ENCODE measurements at places on chromosomes 4 and X.

- no peak for DNase-seq
Measured at GRCh38 chrX:18877469-18877868, 106.4 kb downstream of the PHKA2 start.

- DNase-seq: no peak
Measured at GRCh38 chr4:83217721-83218522, 66.7 kb downstream of the COQ2 start.

DNA sequence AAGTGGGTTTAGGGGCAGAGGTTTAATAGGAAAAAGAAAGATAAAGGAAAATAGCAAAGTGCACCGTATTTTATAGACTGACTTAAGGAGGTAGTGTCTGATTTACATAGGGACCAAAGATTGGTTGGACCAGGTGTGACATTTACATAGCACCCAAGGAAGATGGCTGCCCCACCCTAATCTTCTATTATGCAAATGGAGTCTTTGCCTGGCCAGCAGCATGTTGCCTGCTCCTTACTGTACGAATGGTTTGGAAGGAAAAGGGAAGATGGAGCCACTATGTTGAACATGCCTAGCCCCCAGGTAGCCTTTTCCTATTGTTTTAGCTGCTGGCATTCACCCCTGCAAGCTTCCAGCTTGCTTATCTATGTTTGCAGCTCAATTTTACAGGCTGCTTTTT, 146.2 kb upstream of the PDE5A start:
- DNase-seq: no peak

DNA sequence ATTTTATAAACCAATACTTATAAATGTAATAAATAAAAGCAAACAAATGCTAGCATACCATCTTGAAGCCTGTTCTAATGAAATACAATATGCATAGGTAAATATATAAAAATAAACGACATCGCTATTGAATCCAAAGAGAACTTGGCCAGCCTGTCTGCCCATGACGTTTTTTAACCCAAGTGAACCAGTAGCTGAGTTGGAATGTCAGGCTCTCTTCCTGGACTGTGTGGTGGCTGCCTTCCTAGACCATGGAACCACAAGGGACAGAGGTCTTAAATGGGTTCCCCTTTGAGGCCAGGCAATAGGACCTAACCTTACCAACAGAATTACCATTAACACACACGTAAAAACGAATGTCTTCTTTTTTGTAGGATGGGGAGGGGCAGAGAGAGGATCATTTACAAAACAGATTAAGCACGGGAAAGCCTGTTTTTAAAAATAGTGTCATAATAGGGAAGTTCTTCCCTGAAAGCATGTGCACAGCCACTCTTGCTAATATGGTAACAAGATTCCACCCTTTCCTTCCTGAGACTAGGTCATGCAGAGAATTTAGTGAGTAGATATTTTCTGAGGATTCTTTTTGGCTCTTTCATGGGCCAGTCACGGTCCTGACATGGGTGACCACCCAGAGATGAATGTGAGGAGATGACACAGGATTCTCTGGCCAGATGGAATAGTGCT, 69.4 kb upstream of the ACSL1 start:
- no peak for DNase-seq

- DNase-seq: no peak
Measured at GRCh38 chr4:120839334-120839973, 83.1 kb downstream of the PRDM5 start.

DNA sequence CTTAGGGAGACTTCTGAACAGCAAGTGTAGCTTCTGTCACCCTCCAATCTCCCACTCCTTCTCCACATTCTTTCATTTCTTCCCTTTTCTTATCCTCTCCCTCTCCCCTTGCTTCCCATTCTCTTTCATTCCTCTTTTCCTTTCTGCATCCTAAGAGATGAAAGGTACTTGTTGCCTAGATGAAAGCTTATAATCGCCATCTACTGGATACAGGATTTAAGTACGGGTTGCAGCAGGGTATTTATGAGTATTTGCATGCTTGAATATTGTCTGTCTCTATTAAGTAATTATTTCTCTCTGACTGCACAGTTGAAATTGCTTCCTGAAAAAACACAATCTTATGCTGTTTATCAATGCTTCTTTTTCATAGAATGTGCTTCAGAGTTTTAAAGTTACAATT, 174.0 kb upstream of the TENT5D start:
- DNase-seq: no peak

DNA sequence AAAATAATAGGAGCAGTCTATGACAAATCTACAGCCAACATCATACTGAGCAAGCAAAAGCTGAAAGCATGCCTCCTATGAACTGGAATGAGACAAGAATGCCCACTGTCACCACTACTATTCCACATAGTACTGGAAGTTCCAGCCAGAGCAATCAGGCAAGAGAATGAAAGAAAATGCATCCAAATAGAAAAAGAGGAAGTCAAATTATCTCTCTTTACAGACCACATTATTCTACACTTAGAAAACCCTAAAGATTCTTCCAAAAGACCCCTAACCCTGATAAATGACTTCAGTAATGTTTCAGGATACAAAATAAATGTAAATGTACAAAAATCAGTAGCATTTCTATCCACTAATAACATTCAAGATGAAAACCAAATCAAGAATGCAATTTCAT, 249.0 kb downstream of the STK32B start:
- DNase-seq: no peak

DNA sequence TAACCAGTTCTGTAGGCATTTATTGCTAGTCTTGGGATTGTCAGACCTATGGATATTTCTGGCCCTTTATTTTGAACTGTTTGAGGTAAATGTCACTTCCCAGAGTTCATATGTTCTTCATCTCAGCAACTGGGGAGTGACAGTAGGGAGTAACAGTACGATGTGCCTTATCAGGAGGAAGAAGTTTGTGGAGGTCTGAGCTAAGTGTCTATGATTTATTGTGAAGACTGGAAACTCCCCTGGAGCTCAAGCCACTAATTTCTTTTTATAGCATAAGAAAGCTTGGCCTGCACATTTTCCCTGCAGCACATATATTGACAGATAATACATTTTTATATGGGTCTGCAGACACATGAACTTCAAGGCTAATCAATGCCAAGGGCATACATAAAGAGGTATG, 383.8 kb downstream of the GRXCR1 start:
- no peak for DNase-seq

GRCh38 chr4:115780835-115781234, 667.4 kb upstream of the NDST4 start:
- no peak for DNase-seq

DNA sequence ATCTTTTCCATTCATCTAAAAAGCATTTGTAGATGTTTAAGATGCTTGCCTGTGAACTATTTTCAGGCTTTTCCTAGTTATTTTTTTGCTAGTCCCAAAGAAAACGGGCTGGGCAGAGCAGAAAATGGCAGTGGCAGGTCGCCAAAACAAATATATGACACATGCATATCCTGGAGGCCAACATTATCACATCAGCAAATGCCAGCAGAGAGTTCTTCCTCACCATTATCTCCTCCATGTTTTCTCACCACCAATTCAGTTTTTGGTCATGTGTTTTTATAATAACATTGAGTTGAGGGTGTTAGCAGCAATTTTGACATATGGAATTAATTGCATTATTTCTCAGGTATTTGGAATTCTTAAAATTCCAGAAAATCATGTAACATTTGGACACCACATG, 97.9 kb upstream of the EOLA2 start:
- peak; percentile 52 for DNase-seq

- DNase-seq: no peak
Measured at GRCh38 chrX:15209096-15209495, 60.8 kb downstream of the ASB9 start.

DNA sequence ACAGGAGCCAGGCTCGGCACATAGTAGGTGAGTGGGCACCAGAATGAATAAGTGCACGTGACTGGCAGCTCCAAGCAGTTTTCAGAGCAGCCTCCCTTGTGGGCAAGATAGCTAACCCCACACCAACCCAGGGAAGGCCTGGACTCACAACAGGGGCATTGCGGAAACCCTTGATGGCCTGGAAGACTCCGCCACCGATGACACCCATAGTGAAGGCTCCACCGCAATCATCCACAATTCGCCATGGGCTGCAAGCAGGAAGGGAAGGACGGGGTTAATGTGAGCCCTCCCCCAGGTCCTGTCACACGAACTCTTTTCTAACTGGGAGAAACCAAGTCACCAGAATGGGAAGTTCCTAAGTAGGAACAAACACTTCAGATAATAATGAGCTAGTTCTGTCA, 957 bp downstream of the TIMM17B start:
- no peak for DNase-seq

- no peak for DNase-seq
Measured at GRCh38 chr4:116064331-116064730, 950.9 kb upstream of the NDST4 start.

- DNase-seq: no peak
Measured at GRCh38 chr4:150625033-150625432, 43.1 kb downstream of the MAB21L2 start.

DNA sequence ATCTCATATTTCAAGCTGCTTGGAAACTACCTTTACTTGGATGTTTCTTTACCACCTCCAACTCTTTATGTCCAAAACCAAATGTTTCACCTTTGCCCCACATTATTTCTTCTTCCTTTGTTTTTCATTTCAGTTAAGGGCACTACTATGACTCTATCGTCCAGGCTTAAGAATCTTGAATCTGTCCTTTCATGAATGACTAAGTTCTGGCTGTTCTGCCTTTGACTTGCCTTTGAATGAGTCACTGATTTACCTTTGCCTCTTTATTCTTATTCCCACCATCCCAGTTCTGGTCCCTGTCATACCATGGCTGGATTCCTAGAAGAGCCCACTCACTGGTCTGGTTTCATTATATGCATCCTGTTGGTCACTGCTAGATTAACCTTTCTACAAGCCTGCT, 30.6 kb upstream of the PLAC1 start:
- no peak for DNase-seq

DNA sequence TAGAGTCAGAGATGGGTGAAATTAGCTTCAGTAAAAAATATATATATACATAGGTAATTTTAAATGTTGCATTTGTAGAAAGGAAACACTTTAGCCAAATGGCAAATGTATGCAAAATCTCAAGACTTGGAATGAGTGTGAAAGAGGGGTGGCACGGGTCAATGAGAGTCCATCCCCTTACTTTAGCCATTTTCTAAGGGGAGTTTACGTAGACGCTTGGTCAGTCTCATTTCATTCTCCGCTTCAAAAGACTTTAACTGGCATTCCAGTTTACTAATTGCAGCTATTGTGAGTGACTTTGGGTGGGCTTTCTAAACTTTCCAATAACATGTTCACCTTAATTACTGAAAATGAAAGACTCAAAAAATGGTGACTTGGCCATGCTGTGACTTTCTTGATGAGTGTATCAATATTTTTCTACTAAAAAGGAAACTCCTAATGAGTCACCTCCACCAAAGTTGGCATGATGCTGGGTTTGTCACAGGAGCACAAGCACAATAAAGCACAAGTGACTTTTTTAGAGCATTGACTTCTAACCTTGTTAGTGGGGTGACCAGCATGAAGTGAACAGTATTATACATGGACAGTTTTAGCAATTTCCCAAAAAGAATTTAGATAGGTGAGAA, 356.0 kb upstream of the RASGEF1B start:
- DNase-seq: no peak

DNA sequence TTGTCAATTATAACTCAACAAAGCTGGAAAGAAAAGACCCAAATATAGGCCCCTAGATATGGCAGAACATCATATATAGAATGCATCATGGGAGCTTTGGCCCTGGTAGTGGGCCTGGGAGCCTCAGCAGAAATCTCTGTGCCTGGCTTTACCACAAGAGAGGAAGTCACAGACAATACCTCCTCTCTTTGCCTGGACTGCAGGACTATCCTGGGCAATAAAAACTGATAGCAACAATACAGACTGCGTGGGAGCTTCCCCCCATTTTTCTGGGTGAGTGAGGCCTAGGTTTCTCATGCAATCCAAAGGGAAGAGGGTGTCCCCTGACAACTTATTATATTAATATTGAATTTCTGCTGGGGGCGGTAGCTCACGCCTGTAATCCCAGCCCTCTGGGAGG, 64.0 kb upstream of the NFKB1 start:
- DNase-seq: no peak

GRCh38 chrX:107880054-107880610, 54.5 kb downstream of the MID2 start:
- DNase-seq: no peak

DNA sequence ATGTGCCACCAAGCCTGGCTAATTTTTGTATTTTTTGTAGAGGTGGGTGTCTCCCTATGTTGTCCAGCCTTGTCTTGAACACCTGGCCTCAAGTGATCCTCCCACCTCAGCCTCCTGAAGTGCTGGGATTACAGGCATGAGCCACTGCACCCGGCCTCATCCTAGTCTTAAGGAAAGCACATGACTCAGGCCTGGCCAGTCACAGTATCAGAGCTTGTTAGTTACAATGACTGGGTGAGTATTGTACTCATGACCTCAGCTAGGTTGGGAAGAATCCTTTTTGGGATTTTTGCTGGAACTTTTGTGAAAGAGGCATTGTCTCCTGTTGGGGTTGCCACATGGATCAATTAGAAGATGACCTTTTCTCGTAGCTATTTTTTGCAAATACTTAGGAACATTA, 292.8 kb downstream of the RAPGEF2 start:
- DNase-seq: no peak

DNA sequence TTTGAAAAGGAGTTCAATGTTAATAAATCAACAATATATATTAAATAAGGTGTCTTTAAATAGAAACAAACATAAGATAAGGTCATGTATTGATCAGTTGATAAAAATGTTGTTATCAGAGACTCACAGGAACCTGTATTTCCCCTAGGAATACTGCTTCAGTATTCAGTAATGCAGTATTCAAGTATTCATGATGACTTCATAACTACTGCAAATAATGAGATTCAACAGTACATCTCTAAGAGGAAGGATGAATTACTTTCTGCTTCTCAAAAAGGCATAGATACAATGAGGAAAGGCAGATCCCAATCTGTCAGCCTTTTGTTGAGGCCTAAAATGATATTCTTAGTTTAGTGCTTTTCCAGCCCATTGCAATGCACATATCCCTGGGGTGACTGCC, 73.7 kb downstream of the MAGEB17 start:
- DNase-seq: no peak

Measured in fibroblast of skin of left quadriceps (primary cell).